ENCODE measurements at places on chromosomes 5 and 9.

DNA sequence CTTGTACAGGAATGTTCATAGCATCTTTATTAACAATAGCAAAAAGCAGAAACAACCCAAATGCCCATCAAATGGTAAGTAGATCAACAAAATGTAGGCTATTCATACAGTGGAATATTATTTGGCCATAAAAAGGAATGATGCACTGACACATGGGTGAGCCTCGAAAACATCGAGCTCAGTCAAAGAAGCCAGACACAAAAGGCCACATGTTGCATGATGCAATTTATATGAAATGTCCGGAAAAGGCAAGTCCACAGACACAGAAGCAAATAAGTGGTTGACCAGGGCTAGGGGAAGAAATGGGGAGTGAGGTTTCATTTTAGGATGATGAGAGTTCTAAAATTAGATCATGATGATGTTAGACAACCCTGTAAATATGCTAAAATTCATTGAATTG lies 16.5 kb upstream of the SLC2A8 start:
- DNase-seq: no peak

DNA sequence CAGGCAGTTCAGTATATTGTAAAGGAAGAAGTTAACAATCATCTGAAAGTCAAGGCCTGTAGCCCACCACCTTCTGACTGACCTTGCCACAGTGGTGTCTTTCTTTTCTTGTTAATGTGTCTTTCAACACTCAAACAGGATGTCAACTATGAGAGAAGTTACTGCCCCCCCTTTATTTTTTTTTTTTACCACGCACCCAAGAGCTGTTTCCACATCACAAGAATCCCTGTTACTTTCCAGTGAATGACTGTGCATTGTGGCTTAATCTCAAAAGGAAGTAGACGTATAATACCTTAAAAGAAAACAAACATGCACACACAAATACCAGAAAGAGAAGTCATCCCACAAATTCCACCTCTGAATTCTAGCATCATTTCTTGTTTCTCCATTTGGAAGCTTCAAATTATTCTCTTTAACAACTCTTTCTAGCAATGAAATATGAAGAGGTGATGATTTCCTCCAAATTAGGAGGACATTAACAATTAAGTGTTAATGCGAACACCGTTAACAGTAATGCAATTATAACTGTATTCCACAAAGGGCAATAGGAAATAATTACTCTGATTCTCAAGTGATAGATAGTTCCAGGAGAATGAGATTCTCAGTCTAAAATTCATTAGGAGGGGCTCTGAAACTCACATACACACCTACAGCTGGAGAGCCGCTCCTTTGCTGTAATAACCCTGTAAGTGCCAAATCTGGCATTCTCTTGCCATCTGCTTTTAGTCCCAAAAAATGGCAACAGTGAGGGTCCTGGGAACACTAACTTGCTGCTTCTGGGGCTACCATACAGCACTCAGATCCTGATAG lies 201.0 kb downstream of the EFNA5 start:
- no peak for DNase-seq

GRCh38 chr5:624118-624950 lies 12.2 kb downstream of the CEP72 start:
- no peak for DNase-seq

DNA sequence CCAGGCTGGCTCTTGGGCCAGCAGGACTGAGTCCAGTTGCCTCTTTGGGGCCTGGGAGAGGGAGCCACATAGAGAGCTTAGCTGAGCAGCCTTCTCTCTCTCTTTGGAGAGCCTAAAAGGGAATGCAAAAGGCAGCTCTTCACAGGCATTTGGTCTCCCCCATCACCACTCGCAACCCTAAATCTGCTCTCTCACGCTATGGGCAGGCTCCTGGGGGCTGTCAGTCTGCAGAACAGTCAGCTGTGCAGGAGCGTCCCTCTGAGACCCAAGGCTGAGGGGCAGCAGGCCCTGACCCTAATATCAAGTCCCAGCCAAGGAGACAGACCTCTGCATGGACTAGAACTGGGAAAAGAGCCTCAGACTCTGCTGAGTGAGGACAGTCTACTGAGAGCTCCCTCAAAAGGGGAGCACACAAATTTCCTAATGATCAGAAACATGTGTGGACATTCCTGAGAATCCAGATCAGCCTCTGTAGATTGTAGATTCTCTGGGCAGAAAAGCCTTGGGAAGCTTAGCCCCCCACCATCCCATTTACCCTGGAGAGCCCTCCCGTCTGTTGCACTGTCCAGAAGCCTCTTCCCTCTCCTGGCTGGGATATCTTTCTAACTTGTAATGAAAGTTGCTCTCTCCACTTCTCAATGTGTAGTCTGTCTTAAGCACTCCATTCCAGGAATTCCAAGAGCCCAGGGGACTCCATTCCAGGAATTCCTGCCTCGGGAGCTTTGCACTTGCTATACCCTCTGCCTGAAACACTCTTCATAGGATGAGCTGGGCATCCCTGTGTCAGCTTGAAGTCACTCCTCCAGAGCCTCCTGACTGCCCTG lies 79.4 kb downstream of the FAM114A2 start:
- DNase-seq: no peak

- DNase-seq: no peak
Observed at GRCh38 chr5:5381310-5381913, 41.1 kb upstream of the ICE1 start.

DNA sequence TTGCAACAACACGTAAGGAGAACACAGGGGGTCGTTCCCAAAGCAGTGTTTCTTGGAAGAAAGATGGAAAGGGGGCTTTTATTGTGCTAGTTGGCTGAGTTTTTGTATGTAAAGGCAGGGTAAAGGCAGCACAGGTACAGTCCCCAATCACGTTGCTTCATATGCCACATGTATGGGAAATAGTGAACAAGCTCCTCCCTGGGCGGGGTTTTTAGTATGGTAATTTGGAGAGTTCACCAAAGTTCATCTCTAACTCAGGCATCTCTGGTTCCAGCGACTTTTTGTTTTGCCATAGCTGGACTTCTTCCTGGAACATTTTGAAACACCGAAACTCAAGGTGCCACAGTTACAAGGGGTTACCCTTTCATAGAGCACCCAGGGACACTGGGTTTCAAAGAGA lies 133.9 kb downstream of the CAAP1 start:
- DNase-seq: no peak

- DNase-seq: no peak
Observed at GRCh38 chr5:23721336-23721735, 213.9 kb downstream of the PRDM9 start.

DNA sequence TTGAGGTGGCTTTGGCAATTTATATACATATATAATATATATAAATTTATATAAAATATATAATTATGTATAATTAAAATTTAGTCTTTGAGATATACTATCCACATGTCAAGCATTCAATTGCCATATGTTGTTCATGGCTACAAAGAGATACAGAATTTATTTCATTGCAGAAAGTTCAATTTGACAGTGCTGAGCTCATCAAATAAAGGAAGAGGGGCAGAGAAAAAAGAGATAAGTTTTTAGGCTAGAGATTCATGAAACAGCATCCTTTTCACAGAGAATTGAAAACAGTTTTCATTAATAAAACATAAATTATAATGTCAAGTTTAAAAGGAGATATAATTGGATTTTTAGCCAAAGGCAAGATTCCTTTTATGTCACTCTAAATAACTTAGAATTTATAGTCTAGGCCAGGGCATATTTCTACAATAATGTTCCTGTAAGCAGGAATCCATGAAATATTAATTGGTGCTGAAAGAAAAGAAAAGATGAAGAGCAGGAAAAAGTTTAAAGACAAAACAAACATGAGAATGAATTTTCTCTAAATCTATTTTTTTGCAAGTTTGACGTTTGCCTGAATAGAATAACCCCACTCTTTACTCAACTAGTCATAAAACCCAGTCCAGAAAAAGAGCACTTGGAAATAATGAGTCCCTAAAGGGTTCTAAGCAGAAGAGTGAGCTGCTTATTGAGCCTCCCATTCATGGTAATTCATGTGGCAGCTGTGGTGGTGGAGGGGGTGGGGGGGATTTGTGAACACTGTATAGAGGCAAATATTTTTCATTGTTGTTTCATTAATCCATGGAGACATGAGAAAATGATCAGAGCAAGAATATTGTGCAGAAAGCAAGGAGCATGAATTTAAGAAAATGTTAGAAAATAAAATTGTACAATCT lies 1279.5 kb downstream of the CDH12 start:
- no peak for DNase-seq

- no peak for DNase-seq
Observed at GRCh38 chr9:14346231-14346791, 32.4 kb upstream of the NFIB start.

GRCh38 chr5:170296036-170296934 lies 1.3 kb downstream of the LCP2 start:
- DNase-seq: peak; percentile 28

GRCh38 chr5:126053630-126054029 lies 369.6 kb upstream of the GRAMD2B start:
- DNase-seq: no peak

DNA sequence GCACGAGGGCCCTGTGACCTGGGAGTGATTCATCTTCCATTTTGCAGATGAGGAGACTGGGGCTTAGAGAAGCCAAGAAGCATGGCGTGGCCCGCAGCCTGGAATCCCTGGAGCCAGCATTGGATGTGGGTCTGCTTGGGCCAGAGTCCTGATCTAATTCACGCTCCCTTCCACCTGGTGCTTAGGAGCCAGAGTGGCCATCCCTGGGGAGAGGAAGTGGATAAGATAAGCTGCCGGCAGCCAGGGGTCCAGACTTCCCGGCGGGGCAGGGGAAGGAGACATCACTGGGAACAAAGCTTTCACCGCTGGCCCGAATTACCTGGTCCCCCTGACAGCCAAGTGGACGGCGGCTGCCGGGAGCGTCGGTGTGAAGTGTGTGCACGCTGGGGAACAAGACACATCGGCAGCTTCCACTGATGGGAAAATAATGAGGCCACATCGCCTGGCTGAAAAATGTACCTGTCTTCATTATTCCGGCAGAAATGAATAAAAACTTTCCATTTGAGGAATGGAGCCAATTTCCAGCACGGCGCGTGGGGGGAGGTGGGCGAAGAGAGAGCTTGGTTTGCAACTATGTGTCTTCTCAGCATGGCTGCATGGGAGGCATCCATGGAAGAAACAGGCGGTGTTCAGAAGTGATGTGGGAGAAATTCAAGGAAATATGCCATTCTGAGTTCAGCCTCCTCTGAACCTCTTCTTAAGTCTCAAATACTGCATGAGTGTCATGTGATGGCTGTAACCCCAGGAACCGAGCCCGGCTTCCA lies 78.5 kb downstream of the OLFM1 start:
- no peak for DNase-seq

- no peak for DNase-seq
Observed at GRCh38 chr5:180423133-180423532, 70.0 kb upstream of the GFPT2 start.

- DNase-seq: no peak
Observed at GRCh38 chr5:113103330-113103729, 126.7 kb downstream of the DCP2 start.

DNA sequence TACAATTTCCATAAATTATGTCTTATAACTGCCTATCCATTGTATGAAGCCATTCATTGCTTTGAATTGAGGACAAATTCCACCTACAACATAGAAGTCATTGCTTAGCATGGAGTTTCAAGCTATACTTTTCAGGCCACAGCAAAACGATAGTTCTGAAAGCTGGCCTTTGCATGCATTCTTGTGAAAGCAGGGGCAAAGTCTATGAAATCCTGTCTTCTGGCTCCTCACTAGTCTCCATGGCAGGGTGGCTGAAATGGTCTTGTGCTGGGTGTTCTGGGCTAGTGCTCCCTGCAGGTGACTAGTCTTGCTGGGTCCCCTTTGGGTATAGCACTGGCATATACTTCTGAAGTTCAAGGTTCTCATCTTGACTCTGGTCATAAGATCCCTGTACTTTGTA lies 353.9 kb upstream of the ZNF608 start:
- DNase-seq: no peak

GRCh38 chr5:95667061-95667618 lies 15.7 kb downstream of the SPATA9 start:
- no peak for DNase-seq

- no peak for DNase-seq
Observed at GRCh38 chr5:169166078-169166477, 134.9 kb downstream of the SLIT3 start.

GRCh38 chr9:134724912-134725604 lies 83.5 kb downstream of the COL5A1 start:
- DNase-seq: no peak

GRCh38 chr5:131747180-131748105 lies 49.4 kb downstream of the FNIP1 start:
- DNase-seq: peak; percentile 15

Measured in naive B cell (primary cell).